ENCODE measurements at places on chromosomes 5 and 9. TPM values are rescaled to one million over a fixed set of nuclear protein-coding genes. Genes with fewer than 3 reads are reported as not detected.

DNA sequence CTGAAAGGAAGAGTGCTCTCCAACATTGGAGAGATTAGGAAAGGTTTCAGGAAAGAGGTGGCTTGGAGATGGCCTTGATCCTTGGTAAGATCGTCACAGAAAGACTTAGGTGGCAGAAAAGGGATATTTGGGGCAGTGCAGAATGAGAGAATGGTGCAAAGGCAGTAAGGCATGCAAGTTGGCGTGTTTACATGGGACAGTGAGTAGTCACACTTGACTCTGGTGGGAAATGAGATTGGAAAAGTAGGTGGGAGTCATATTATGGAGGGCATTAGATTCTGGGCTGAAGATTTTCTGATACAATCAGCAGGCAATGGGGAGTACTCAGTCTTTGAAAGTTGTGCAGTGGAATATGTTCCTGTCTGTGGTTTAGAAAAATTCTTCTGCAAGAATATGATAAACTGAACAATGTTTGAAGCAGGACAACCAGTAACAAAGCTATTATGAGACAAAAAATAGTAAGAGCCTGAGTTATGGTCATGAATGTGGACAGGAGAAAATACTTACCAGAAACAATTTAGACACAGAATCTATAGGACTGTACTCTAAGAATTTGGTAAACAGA is 76.2 kb upstream of the ANKRD55 start:
- no peak overlapping the region for H3K27ac ChIP-seq
- DNase-seq, result no peak
- no peaks in the 10 kb centered on the region for H3K36me3 ChIP-seq
- H3K4me1 ChIP-seq, result no peaks in the 10 kb centered on the region
- no peaks in the 10 kb centered on the region for H3K27me3 ChIP-seq
- no peak overlapping the region for H3K4me3 ChIP-seq

LPAR1 gene
- 10.8 TPM for total RNA-seq

- peak; percentile 56 for DNase-seq
- no peak overlapping the region for H3K4me3 ChIP-seq
- H3K4me1 ChIP-seq, result peaks cover 15% of the 10 kb centered on the region
- H3K36me3 ChIP-seq, result no peaks in the 10 kb centered on the region
- H3K27ac ChIP-seq, result no peak overlapping the region
- H3K27me3 ChIP-seq, result no peaks in the 10 kb centered on the region
Measured at GRCh38 chr9:124617477-124618141, 110.4 kb upstream of the NR5A1 start.

GRCh38 chr9:136061405-136061804 is 33.7 kb downstream of the NACC2 start:
- H3K27me3 ChIP-seq, result no peaks in the 10 kb centered on the region
- H3K36me3 ChIP-seq, result no peaks in the 10 kb centered on the region
- H3K27ac ChIP-seq, result no peak overlapping the region
- no peak overlapping the region for H3K4me3 ChIP-seq

- H3K27ac ChIP-seq, result no peak overlapping the region
- H3K36me3 ChIP-seq, result peaks cover 16% of the 10 kb centered on the region
- no peaks in the 10 kb centered on the region for H3K4me1 ChIP-seq
- H3K27me3 ChIP-seq, result no peaks in the 10 kb centered on the region
- DNase-seq, result no peak
Measured at GRCh38 chr5:178224403-178224802, 8.2 kb downstream of the PHYKPL start.

PTPN3 gene
- total RNA-seq, result 0.24 TPM

DNA sequence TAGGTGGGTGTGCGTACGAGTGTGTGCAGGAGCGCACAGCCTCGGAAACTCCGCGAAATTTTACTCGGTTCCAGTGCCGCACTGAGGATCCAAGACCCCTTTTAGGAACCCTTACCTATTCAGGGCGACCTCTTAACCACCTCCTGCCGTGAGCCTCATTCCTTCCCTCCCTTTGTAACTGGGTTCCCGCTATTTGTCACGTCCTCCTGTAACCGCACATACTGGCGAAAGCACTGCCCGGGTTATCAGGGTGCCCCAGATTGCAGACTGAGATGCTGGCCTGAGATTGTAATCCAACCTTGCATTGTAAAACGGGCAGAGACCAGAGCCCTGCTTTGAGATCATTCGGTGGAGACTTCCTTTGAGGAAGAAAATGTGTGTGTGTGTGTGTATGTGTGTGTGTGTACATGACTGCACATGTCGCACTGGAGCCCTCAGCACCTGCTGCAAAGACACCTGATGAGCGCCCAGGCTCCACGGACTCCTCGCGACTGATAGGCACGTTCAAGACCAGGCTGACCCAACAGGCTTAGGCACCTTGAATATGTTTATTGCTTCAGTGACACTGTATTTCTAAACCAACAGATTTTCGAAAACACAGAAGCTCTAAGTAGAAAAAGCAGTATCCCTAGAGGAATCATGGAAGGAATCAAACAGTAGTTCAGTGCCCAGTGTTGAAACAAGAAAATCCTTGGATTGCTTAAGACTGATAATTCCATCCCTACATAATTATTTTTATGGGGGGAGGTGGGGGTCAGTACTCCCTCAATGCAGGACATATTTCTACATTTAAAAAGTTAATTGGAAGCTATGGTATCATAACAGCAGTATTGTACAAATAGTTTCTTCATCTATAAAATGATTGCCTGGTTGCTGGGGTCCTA is 86.5 kb upstream of the TNFAIP8 start:
- no peaks in the 10 kb centered on the region for H3K27me3 ChIP-seq
- H3K27ac ChIP-seq, result peak overlapping the region; percentile 90
- H3K4me3 ChIP-seq, result peak overlapping the region; percentile 99
- H3K36me3 ChIP-seq, result no peaks in the 10 kb centered on the region
- H3K4me1 ChIP-seq, result peaks cover 25% of the 10 kb centered on the region
- no peak for DNase-seq

GRCh38 chr9:134726722-134727034 is 85.1 kb downstream of the COL5A1 start:
- DNase-seq, result no peak
- no peaks in the 10 kb centered on the region for H3K36me3 ChIP-seq
- H3K4me1 ChIP-seq, result no peaks in the 10 kb centered on the region
- no peaks in the 10 kb centered on the region for H3K27me3 ChIP-seq
- no peak overlapping the region for H3K4me3 ChIP-seq

DNA sequence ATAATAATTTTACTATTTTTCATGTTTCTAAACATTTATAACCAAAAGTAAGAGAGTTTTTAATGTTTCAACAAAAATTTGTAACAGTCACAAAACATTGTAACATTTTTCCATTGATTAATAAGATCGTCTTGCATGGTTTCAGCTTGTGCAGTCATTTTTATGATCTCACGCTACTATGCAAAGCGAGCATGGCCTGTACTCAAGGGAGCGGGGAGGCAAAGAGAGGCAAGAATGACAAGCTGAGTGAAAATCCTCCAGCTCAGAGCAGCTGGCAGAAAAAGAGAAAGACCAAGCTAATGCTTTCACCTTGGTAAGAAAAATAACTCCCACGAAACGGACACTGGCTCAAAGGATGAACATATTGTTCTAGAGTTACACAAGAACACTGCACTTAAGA is 90.0 kb upstream of the SV2C start:
- H3K4me3 ChIP-seq, result no peak overlapping the region
- no peaks in the 10 kb centered on the region for H3K27me3 ChIP-seq
- H3K36me3 ChIP-seq, result no peaks in the 10 kb centered on the region
- DNase-seq, result peak; percentile 19

C9orf153 gene
- 0.18 TPM for total RNA-seq

TTC39B gene
- 3.6 TPM for total RNA-seq

DNA sequence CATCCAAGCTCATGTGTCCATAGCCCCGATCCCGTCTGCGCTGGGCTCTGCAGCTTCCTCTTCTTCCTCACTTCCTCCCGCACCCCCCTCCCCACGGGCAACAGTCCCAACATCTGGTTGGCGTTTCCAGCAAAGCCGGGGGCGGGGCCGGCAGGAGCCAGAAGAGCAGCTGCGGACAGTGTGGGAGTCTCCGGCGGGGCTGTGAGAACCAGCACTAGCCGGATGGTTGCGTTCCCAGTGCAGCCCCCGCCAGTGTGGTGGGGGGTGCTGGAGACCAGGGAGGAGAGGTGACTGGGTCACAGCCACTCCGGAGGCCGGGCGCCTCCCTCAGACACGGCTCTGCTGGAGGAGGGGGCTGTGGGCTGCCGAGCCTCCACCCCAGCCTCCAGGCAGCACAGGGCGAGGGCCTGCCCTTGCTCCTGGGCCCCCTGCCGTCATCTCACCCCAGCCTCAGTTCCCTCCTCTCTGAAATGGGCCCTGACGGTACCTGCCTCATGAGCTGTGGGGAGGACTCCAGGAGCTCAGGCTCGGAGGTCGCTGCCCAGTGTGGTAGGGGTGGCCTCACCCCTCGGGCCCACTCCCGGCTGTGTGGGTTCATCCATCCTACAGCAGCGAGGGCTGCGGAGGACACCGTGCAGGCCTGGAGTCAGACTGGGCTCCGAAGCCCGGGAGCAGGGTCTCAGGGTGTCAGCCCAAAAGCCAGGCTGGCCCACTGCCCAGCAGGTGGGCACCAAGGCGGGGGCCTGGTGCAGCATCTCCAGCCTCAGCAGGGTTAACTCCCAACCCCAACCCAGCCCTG is 41.5 kb upstream of the NOTCH1 start:
- no peak for DNase-seq
- no peaks in the 10 kb centered on the region for H3K36me3 ChIP-seq
- H3K4me1 ChIP-seq, result peaks cover 14% of the 10 kb centered on the region

PRDM9 gene
- not detected for total RNA-seq

- H3K4me1 ChIP-seq, result peaks cover 75% of the 10 kb centered on the region
- no peaks in the 10 kb centered on the region for H3K27me3 ChIP-seq
- peak overlapping the region; percentile 65 for H3K4me3 ChIP-seq
- no peak for DNase-seq
- H3K36me3 ChIP-seq, result peaks cover 4% of the 10 kb centered on the region
Measured at GRCh38 chr5:141507387-141508091, 18.7 kb downstream of the PCDHGC5 start.

DNA sequence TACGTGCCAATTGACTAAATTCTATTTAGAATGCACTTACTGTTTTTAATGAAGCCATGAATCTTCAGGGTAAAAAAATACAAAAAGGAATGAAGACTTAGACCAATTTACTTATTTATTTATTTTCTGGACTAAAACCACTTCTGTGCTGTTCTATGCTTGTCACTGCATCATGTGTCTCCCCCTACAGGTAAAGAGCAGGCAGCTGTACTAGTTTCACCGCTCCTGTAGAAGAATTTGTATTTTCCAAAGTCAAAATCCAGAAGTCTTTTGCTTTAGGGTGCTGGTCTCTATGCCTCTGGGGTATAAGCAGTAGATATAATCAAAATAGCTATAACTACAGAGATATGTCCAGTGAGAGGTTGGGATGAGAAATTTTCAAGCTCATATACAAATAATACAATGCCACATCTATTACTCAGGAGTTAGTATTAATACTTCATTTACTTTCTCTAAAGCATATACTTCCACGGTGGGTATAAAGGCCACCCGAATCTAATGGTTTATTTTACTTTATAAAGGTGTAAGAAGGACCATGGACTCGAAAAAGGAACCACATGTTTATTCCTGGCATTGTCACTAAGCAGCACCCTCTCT is 591.5 kb downstream of the RAB3C start:
- H3K36me3 ChIP-seq, result no peaks in the 10 kb centered on the region
- H3K27me3 ChIP-seq, result no peaks in the 10 kb centered on the region
- DNase-seq, result no peak
- no peak overlapping the region for H3K4me3 ChIP-seq
- H3K27ac ChIP-seq, result no peak overlapping the region

DNA sequence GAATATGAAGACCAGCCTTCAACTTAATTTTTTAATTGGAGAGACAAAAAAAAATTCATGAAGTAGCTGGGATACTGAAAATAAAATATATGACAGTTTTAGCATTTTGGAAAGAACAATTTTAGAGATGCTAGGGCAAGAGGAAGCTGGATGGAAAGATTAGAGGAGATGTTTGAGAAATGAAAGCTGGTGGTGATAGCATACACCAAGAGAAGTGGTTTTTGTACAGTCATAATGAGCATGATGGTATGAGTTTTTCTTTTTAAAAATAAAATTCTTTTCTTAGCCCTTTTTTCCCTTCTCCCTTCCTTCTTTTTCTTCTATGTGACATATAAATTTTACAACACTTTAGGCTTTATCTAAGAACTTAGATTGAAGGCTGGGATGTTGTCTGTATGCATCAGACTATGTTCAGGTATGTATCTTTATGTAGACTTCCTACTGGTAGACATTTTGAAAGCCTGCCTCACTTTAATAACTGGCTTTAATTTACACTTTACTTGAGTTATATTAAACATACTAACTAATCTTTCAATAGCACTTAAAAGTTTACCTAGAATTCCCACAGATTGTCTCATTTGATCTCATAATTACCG is 522.5 kb downstream of the TLE4 start:
- no peak overlapping the region for H3K4me3 ChIP-seq
- no peaks in the 10 kb centered on the region for H3K4me1 ChIP-seq
- no peak overlapping the region for H3K27ac ChIP-seq
- no peaks in the 10 kb centered on the region for H3K36me3 ChIP-seq
- H3K27me3 ChIP-seq, result no peaks in the 10 kb centered on the region
- no peak for DNase-seq

- no peak for DNase-seq
- H3K4me3 ChIP-seq, result no peak overlapping the region
- H3K4me1 ChIP-seq, result peaks cover 24% of the 10 kb centered on the region
- no peak overlapping the region for H3K27ac ChIP-seq
Measured at GRCh38 chr5:141493500-141494422, 4.9 kb downstream of the PCDHGC5 start.

DNA sequence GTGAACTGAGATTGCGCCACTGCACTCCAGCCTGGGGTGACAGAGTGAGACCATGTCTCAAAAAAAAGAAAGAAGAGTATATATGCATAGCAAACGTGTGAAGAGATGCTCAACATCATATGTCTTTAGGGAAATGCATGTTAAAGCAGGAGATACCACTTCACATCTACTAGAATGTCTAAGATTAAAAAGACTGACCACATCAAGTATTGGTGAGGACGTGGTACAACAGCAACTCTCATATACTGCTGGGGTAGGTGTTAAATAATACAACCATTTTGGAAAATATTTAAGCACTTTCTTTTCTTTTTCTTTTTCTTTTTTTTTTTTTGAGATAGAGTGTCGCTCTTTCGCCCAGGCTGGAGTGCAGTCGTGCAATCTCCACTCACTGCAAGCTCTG is 1.6 kb upstream of the TBC1D13 start:
- peaks cover 17% of the 10 kb centered on the region for H3K4me1 ChIP-seq
- no peak for DNase-seq
- H3K4me3 ChIP-seq, result no peak overlapping the region
- no peak overlapping the region for H3K27ac ChIP-seq

DNA sequence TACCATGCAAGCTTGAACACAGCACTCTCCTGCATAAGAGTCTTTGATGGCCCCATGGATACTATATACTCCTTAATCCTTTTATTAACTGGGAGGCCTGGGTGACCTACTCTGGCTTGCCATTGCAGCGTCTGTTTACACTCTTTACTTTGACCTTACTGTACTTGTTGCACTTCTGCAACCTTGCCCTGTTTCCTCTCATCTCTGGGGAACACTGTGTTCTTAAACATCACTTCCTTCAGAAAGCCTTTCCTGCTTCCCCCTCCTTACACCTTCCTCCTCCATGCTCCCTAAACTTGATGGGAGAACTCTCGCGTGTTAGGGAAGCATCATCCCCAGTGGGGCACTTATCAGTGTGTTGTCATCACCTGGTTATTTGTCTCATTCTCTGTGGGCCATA is 222.3 kb downstream of the NR3C1 start:
- H3K36me3 ChIP-seq, result no peaks in the 10 kb centered on the region
- no peak overlapping the region for H3K27ac ChIP-seq
- H3K4me1 ChIP-seq, result peaks cover 33% of the 10 kb centered on the region
- no peak overlapping the region for H3K4me3 ChIP-seq
- H3K27me3 ChIP-seq, result no peaks in the 10 kb centered on the region
- DNase-seq, result no peak

LCN15 gene
- total RNA-seq, result not detected
